ENCODE measurements at places on chromosomes 2 and 18.

DNA sequence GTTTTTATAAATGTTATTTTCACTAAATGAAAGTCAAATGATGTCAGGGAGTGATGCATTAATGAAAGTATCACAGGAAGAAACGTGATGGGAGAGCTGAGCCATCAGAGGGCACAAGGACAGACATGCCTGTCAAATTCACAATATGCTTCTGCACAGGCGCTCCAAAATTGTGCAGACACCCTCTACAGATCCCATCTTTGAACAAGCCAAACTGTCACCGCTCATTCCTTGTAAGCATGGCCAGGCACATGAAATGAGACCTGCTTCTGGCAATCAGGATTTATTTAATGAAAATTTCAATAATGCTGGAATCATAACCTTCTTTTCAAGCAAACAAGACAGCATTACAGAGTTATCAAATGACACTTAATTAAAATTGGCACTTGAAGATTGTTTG, 20.4 kb upstream of the FSHR start:
- no peak for DNase-seq

DNA sequence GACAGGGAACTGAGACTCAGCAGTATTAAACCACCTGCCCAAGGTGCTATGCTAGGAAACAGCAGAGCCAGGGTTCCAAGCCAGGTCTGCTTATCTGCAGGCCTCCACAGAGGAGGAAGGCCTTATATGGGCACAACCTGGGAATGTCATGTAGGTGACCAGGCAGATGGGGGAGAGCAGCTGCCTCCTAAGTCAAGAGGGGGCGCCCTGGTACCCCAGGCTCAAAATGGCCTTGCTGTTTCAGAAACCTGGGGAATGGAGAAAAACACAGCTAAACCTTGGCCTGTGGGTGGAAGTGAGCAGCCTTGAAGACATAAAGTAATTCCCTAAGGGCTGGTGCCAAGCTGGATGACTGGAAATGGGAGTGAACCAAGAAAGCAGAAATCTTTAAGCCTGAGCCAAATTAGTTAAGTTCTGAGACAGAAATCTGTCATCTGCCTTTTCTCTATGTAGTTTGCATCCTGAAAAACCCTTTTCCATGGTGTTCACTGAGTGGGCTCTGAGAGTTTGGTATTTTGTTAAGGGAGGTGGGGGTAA, 79.1 kb downstream of the MAPK4 start:
- DNase-seq = no peak

DNA sequence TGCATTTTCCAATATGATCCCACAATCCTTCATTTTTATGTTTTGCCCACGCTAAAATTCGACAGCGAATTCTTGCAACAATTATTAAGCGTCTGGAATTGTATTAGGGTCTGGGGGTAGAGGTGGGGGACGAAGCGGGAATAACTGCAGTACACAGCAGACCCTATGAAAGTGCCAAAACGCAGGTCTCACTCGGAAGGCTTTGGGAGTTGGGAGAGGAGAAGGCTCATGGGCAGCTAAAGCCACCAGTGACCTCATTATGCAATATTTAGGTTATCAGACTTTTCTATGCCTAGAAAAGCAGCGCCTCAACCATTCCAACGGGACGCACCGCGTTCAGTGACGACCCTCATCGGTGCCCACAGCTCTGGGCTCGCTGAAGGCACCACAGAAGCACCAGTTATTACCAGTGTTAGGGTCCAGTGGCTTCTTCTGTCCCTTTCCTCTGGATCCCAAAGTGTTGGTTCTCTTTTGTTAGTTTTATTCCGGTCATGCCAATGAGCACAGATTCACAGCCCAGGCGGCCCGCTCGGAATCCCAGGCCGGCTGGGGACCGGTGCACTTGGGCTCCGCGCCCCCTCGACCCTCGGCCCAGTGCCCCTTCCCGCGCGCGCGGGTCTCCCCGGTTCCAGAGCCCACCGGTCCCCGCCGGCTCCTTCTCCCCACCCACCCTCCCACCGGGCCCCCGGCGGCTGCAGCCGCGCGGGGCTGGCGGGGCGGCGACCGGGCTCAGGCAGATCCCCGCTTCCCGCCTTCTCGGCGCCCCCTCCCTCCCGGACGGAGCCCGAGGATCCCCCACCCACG, 737 bp upstream of the MAPK4 start:
- DNase-seq = no peak

GRCh38 chr2:6973895-6974545, 56.8 kb downstream of the RNF144A start:
- no peak for DNase-seq

DNA sequence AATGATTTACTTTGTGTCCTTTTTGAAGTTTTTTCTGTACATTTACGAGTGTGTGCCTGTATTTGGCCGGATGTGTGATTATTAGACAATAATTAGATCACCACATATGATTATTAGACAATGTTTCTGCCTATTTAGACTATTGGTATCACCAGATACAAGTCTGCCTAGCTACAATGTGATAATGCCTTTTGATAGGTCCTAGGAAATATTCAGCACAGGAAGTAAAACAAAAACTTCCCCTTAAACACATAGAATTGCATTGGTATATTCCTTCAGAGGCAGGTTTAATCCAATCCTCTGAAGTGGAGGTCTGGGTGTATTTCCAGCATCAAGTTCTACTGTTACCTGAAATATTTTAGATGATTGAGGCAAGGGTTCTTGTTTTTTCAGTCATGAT, 275.1 kb downstream of the TGIF1 start:
- no peak for DNase-seq

DNA sequence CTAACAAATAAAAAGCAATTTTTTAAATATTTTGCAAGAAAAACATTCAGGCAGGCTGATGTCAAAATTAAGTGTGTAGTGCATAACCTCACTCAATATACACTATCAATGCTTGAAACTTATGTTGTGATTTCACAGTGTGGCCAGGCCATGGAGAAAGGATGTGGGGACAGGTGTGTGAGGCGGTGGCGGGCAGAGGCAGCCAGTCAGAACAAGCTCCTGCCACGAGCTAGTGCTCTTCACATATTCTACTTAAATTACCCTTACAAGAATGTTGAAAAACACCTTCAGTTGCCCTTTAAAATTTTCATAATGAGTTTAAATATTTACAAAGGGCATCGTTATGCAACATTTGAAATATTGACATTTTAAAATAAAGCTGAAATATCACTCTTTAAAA, 43.2 kb downstream of the CYB5A start:
- no peak for DNase-seq

- DNase-seq = no peak
Observed at GRCh38 chr2:60500861-60501260, 52.6 kb downstream of the BCL11A start.

GRCh38 chr2:237600205-237600846, 9.8 kb upstream of the RAB17 start:
- no peak for DNase-seq

DNA sequence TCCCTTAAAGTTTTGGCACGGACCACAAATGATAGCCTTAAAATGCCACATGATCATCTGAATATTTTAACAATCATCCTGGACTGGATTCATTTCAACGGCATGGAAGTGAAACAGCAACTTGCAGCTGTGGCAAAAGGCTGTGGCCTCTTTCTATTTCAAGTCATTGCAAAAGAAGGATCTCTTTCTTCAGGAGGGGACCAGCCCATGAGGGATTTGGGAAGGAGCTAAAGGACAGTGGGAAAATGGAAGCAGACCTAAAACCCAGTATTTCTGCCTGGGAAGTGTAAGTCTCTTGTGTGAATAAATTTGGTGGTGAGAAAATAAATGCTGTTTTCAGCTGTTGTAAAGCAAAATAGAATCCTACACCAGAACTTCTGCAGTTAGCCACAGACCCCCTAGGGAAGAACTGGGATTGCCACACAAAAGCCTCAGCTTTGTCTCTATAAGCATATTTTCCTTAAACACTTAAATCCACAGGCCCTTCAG, 107.3 kb upstream of the ZFP36L2 start:
- no peak for DNase-seq

DNA sequence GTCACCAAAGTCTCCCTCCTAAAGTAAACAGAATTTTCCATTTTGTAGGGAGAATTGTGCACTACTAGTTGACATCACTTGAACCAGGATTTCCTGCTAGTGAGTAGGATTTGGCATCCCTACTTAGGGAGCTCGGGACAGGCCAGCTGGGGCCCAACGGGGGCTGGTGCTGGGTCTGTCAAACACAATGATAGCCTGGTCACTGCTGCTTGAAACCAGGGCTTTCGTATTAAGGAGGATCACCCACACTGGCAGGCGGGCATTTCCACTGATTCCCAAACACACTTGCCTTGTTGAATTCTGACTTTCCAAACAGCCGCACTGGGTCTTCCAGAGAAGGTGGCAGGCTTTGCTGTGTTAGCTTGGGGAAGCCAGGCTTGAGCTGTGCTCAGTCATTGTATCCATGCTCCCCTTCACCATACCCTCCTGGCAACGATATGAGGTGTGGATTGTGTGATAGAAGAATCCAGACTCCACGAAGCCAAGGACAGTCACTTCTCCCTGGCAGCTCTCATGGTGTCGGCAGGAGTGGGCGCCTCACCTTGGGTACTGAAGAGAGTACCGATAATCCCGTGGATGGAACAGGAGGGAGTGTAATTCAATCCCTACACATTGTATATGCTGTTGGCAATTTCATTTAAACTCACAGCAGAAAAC, 7.5 kb downstream of the GDF7 start:
- DNase-seq = no peak

DNA sequence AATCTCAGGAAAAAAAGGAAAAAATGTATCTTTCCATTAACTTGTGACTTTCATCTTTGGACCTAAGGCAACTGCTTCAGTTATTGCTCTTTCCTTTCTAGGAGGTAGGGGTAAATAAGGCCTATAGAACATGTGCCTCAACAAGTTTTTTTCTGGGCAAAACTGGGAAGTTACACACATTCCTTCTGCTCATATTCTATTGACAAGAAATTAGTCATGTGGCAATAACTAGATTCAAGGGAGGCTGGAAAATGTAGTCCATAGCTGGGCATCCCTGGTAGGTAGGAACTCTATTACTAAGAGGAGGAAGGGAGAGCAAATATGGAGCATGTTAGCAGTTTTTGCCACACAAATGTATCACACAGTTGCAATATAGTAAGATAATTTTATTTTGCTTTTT, 37.7 kb upstream of the NEMP2 start:
- no peak for DNase-seq

GRCh38 chr2:199910338-199911051, 598 bp upstream of the C2orf69 start:
- no peak for DNase-seq

DNA sequence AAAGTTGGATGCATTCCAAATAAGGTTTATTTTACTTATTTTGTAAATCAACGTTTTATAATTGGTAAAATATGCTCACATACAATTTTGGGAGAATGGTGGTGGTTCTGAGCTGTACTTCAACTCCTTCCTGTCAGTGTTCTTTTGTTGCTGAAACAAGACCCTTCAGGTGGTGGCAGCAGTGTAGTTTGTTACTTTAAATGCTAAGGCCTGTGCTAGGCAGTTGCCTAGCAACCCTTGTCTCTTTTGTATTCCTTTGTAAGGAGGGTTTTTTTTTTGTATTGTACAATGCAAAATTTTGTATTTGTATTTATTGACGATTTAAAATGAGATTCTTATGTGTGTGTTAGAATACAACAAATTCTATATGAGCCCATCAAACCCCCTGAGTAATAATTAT, 166.0 kb upstream of the FAM98A start:
- no peak for DNase-seq

- DNase-seq = no peak
Observed at GRCh38 chr2:43185146-43185545, 41.3 kb downstream of the ZFP36L2 start.

DNA sequence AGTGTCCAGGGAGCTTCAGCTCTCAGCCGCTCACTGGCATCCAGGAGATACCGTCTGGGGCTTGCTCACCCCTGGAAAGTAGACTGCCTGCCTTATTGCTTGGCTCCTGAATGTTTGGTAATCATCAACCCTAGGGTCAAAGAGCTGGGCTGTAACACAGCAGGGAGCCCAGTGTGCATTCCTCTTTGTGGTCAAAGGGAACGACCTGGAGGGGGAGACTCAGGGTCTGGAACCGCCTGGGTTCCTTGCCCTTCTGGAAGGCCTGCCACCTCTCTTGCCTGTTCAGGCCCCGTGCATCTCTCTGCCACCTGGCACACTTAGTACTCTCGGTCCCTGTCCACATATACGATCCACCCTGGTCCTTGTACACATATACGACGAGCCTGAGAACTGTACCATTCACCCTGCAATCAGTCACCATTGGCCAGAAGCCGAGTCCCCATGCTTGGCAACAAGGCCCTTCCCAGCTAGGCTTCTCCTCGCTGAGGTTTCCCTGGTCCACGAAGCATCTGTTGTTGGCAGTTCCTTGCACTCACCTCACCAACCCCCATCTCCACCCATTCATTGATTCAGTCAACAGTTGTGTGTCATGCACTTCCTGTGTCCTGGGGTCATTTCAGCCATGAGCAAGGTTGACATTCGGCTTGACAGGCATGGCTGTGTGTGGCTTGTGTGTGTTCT, at the start of gene NAT8:
Gene NAT8 (minus strand): TSS at position 85 of the 681 bp plus-strand sequence. CDS start 794 bp downstream, outside the sequence.
- DNase-seq = no peak

DNA sequence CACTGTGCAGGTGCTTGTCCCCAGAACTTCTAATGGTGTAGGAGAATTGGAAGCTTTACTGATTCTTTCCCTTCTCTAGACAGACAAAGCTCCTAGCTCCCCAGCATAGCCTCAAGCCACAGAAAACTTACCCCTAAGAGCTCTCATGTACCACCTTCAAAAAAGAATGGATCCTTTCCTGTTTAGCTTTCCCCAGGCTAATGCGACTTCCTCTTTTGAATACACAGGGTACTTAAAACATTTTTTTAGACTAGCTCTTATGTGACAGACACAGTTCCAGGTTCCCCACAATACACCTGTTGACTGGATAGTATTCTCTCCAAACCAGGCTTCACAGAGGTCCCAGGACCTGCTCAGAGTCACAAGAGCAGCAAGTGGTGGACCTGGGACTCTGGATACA, 8.3 kb downstream of the CTAGE1 start:
- no peak for DNase-seq

DNA sequence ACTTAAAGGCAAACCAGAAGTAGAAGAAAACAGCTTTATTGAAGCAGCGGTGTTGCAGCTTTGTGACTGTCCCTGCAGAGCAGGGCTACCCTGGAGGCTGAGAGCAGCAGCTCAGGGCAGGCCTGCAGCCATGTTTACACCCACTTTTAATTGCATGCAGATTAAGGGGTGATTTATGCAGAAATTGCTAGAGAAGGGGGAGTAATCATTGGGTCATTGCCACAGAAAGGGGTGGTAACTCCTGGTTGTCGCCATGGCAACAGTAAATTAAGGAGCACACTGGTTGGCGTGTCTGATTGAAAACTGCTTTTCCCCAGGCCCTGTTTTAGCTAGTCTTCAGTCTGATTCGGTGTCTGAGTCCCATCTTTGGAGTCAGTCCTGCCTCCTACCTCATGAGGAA, 195.4 kb upstream of the HDAC4 start:
- no peak for DNase-seq

DNA sequence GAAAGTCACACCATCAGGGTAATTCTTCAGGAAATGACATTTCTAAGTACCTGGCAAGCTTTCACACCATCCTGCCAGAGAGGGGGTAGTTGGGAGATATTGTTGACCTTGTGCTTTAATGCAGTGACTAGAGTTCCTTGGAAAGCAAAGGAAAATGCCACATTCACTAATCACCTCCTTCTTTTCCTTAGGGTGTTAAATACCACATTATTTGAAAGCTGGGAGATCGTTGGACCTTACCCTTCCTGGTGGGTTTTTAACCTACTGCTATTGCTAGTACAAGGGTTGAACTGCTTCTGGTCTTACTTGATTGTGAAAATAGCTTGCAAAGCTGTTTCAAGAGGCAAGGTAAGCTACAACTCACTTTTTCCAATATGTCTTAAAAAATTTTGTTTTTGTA, 37.0 kb upstream of the NOSTRIN start:
- DNase-seq = no peak

Data from stimulated activated CD4-positive, alpha-beta T cell treated with anti-CD3 and anti-CD28 coated beads, Interleukin-15, amount 100 ng/mL, for 1 hour (primary cell).